Cortex of kidney (tissue), 1 donor: ENCODE measurements at places on chromosomes 7 and 10.

- DNase-seq: no peak
These were observed 994.9 kb downstream of the REEP3 start for GRCh38 chr10:64515970-64516699.

DNA sequence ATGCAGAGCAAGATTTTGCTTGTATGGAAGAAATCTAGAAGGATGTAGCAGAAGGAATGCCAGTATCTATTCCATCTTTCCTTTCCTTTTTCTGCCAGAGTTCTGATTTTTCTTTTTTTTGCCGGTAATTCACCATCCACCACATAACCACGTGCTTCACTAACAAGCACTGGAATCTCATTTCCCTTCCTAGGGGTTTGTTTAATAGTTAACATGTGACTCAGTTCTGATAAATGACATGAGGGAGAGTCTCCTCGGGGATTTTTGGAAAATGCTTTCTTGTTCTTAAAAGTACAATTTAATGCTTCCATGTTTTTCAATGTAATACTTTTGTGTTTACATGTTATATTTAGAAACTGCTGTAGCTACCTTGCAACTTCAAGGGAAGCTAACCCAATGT, 590.2 kb downstream of the SH2D4B start:
- no peak for DNase-seq

GRCh38 chr10:65903620-65904019, 1022.2 kb upstream of the LRRTM3 start:
- no peak for DNase-seq

GRCh38 chr7:95598511-95598910, 2.2 kb upstream of the PDK4 start:
- DNase-seq: no peak

DNA sequence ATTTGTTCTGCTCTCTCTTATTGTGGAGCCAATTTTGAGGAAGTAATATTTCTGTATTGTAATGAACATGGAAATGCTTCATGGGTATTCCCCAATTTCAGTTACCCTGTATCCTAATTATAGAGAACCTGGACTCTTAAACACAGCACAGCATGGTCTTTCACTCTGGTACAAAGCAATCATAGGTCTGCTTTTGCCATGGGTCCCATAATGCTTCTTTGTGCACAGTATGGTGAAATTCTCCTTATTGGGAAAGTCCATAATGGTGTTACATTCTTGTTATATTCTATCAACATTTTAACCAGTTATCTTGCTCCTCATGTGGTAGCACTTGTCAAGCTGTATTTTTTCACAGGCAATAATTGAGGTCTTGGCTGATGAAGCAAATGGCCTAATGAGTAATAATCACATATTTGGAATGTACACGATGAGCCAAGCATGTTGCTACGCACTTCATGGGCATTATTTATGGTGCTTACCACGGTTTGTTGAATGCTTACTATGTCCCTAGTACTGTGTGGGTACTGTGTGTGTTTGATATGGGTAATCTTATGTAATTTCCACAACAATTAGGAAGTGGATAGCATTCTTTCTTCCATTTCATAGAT, 42.9 kb downstream of the PRKG1 start:
- no peak for DNase-seq

- DNase-seq: no peak
These were observed 180.7 kb downstream of the EVX1 start for GRCh38 chr7:27423290-27423689.

DNA sequence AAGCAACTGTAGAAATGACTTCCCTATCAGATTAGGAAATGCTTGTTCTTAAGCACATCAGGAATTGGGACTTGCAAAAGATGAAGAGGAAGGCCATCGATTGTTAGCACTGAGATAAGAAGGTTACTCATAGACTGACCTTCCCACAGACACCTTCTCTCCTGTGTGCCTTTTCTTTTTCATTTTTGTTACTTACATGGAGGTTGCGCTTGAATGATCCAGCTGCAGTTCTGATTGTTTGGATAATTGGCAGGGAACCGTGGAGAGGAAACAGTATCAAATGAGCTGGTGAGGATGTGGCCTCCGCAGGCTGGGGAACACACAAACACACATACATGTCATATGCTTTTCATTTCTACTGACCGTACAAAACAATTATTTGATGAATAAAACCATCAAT, 134.9 kb upstream of the RSU1 start:
- DNase-seq: no peak

DNA sequence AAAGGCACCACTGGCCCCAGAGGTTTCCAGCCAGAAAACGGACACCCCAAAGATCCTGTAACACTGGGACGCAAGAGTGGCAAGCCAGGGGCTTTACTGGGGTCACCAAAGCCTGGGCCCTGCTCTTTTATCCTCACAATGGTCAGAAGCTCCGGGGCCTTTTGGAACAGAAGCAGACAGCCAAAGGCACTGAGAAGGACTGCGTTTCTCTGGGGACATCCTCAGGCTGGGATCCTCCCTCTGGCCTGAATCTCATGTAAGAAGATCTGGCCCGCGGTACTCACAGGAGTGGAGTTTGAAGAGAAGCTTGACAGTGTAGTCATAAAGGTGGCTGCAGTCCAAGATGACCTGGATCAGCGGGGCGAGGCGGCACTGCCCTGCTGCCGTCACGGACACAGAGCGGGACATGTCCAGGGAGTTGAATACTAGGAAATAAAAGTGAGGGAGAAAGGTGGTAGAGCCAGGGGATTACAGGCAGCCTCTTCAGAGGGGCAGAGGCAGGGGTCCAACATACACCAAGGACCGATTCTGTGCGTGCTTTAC, 81.4 kb downstream of the SPDYE5 start:
- no peak for DNase-seq

GRCh38 chr10:80444646-80445319, 9.3 kb upstream of the TSPAN14 start:
- no peak for DNase-seq

- DNase-seq: no peak
These were observed 8.3 kb downstream of the GPR85 start for GRCh38 chr7:113078331-113078730.

DNA sequence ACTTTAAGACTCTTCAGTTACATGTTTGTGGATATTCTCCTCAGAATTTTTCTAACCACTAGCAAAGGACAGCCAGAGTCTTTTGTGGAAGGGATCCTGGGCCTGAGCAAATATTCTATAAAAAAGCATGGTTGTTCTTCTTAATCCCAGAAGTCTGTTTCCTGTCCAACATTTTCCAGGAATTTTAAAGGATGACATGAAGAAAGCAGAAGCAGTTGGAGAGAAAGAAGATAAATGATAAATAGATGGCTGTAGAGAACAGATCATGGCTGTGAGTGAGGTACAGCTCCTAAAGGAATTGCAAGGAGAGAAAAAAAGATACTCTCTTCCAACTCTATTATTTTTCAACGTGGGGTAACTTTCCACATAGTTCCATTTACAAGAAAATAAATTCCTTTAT, 91.8 kb upstream of the STEAP4 start:
- no peak for DNase-seq

DNA sequence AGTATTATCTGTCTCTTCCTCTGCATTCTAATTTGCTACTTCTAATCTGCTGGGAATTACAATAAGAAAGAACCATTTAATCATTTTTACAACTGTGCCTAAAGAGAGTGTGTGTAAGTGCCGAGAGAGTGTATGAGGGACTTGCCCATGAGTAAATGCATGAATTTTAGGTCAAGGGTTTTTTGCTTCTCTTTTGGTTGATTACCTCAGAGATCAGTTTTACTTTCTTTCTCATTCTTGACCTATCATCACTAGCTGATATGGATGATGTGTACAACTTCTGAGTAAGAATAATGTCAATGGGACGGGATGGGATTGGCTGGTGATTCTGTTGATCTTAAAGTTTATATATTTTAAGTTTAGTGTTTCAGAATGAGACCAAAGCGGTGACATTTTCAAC, 47.8 kb downstream of the IKZF1 start:
- no peak for DNase-seq

DNA sequence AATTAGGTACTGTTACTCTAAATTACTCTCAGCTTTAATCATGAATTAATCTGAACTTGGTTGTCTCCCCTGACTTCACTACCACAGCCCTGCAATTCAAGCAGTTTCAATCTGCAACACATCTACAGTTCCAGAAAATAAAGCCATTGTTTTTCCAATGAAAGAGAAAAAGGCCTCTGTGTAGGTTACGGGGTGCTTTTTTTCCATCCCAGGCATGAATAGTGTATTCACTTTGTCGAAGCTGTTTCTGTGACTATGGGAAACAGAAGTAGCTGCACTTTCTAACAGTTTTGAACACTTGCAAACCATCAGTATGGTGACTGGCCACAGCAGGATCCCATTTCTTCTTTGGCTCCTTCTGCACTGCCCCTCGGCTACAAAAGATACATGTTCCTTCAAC, 460.2 kb downstream of the GRM8 start:
- no peak for DNase-seq

GRCh38 chr7:148238761-148239325, 351.7 kb upstream of the C7orf33 start:
- no peak for DNase-seq

GRCh38 chr10:78035025-78035424, 1.4 kb downstream of the RPS24 start:
- no peak for DNase-seq

DNA sequence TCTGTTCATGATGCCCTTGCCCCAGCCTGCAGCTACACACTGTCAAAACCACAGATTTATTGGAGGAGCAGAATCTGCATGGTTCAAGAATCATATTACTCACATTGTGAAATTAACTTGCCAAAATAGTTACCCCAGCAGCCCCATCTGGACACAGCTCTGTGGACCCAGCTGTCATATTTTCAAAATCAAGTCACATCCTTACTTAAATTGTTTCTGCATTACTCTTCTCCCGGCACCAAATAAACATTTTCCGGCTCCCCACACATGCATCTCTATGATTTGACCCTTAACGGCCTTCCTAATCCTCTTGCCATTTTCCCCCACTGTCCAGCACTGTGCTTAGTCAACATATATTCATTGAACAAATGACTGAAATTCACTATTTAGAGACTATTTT, 43.8 kb upstream of the GPR26 start:
- no peak for DNase-seq

DNA sequence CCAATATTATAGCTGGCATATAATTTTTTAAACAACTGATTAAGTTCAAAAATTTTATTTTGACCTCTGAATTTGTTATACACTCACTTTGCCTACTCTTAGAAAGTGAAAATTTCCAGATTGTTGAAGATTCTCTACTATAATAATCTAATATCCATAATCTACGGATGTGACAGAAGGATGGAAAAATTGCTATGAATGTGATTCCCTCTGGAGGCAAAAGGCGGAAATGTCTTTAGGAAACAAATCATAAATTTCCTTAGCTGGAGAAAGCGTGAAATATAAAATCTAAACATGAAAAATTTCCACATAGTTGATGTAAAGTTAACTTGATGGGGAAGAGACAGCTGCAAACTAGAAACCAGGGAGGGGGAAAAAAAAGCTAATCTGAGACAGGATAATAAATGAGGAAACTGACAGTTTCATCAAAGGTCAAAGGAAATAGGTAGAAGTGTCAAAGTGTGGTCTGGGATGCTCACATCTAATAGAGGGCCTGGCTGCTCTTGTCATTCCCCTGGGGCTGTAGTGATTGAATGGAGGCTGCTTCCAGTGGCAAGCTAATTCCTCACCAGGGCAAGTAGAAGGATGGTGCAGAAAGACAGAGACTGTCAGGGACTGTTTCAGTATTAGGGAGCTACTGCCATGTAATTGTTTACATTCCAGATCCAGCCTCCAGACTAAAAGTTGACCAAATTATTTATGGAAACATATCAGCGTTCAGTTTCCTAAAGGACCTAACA, 264.5 kb downstream of the SDHAF3 start:
- DNase-seq: no peak

- no peak for DNase-seq
These were observed 62.4 kb downstream of the MICU1 start for GRCh38 chr10:72563327-72563932.

- DNase-seq: no peak
These were observed 188.3 kb downstream of the IMMP2L start for GRCh38 chr7:111374027-111374426.

DNA sequence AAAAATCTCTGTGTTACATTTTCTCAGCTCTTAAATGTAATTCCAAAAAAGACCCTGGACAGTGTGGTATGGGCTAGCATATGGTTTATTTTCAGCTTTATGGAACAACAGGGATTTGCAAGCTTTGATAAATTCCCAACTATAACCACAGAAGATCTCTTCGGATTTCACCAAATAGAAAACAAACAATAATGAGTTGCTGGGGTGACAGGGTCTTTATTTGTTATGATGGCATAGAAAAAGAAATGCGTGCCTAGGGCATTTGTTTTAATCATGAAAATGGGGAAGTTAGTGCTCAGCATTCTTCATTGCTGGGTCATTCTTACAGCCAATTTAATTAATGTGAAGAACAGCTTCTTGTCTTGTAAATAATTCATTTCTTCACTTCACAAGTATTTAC, 139.0 kb downstream of the LRRN3 start:
- DNase-seq: no peak

GRCh38 chr10:361203-362081, 226.2 kb downstream of the ZMYND11 start:
- DNase-seq: no peak

DNA sequence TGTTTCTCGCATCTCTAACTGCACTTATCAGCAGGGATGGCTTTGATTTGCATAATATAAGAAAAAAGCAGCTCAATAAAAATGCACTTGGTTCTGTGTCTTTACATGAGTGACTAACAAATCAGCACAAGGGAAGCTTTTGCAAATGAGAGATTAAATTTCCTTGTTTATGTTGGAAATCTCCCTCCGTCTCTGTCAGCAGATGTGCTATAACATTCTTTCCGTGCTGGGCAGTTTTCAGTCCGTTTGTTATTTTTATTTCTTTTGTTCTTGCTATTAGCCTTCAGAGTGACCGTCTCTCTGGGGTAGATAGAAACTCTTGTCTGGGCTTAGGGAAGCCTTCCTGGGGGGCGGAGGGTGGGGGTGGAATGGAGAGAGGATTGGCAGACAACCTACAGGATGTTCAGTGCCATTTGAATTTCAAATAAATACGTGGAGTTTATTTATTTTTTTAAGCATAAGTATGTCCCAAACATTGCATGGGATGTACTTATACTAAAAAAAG, 96.0 kb downstream of the GATA3 start:
- DNase-seq: no peak

- DNase-seq: no peak
These were observed 24.2 kb upstream of the DDC start for GRCh38 chr7:50589364-50589763.

- DNase-seq: no peak
These were observed 807.9 kb downstream of the KCNMA1 start for GRCh38 chr10:76829724-76830123.

- no peak for DNase-seq
These were observed 109.9 kb upstream of the EFCAB10 start for GRCh38 chr7:105691082-105691679.

DNA sequence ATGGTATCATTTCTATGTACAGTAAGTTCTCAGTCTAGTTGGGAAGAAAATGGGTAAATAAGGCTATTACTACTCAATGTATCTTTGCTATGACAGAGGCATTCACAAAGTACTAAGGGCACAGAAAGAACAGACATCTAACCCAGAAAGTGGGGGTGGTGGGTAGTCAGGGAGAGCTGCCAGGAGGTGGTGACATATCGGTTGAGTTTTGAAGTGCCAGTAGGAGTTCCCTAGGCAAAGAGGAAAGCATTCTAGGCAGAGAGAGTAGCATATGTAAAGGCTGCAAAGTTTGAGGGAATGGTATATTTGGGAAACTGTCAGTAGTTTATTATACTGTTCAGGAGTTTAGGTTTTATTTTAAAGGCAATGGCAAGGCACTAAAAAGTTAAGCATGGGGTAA, 282.8 kb downstream of the PHTF2 start:
- no peak for DNase-seq

- DNase-seq: no peak
These were observed 624.5 kb downstream of the PARD3 start for GRCh38 chr10:34190580-34190979.
